ENCODE measurements at places on chromosomes 11 and 22.

- no peak for DNase-seq
Observed at GRCh38 chr11:116217441-116217840, 555.3 kb downstream of the BUD13 start.

DNA sequence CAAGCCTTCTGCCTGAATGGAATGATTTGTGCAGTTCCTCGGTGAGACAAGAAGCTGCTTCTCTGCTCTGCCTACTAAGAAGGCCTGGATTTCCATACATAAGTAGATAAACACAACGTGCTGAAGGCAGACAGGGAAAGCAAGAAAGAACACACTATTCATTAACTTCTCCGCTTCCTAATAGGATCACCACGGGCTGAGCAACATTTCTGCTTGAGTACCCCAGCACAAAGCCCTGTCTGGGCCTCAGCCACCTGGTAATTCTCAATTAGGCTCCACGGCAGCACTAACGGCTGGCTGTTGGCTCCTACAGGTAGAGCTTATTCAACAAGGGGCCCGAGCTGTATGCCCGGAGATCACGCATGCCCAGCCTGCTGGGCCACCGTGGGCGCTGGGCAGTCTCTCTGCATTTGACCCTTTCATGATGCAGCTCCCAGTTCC lies 1156.6 kb downstream of the TBC1D22A start:
- no peak for DNase-seq

GRCh38 chr11:37947821-37948220 lies 1349.8 kb upstream of the RAG2 start:
- no peak for DNase-seq

DNA sequence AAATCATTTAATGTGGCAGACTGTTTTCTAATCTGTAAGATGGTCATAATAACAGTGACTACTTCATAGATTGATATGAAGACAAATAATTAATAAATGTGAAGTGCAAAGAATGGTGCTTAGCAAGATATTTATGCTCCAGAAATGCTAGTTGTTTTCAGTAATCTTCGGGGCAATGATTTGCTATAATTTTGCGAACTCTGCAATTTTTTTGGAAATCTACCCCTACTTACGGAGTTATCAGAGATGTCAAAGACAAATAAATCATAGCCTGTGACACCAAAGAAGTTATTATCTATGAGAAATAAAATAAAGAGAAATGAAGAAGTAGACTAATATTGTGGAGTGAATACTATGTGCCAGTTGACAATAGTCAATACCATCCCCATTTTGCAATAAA lies 634.1 kb upstream of the LRRC4C start:
- DNase-seq, result no peak

DNA sequence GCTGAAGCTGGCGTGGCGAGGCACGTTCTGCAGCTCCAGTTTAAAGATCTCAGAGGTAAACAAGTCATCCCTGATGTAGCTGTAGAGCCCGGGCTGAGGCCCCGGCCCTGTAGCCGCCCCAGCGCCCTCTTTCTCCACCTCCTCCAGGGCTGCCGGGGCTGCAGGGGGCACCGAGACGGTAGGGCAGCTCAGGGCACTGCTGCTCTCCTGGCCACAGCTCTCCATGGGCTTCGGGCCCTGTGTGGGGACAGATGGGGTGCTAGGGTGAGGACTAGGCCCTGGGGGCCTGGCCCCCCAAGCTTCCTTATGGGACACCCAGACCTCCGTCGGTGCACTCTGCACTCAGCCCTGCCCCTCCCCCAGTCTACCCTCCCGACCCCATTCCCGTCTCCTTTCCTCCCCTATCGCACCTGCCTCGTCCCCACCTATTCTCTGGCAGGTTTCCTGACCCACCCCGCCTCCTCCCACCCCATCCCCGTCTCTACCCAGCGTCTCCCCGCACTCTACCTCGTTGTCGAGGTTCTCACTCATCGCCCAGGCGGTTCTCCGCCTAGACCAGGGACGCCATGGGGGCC lies 559 bp downstream of the RANBP1 start:
- DNase-seq, result no peak

DNA sequence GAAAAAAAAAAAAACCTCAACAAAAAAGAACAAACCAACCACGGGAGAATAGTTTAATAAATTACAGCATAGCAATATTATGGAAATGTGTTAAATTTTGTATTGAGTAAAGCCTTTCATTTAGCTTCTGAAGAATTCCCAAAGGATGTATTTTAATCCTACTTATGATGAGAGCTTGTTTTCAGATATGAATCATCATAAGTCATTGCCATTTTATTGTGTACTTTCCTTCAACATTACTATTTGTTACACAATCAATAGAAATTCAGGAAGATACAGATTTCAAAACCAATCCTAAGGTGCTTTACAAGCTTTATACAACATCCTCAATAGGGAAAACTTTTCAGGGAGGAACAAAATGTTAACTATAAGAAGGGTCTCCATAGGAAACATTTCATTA lies 200.6 kb upstream of the CTSC start:
- no peak for DNase-seq

DNA sequence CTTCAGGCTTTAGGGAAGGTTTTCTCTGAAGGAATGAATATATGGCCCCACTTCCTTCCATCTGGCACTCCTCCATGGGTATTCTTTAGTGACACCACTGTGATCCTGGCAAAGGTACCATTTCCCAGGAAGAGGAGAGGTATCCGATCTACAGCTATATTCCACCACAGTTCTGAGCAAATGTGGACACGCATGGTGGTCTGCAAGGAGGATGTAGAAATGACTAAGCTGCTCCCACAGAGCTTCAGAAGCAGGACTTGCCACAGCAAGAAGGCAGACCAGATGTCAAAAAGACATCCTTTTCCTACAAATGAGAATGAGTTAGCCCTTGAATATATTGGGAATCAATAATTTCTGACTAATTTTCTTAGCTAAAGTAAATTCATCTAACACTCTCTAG lies 45.5 kb downstream of the ARFGAP2 start:
- no peak for DNase-seq

DNA sequence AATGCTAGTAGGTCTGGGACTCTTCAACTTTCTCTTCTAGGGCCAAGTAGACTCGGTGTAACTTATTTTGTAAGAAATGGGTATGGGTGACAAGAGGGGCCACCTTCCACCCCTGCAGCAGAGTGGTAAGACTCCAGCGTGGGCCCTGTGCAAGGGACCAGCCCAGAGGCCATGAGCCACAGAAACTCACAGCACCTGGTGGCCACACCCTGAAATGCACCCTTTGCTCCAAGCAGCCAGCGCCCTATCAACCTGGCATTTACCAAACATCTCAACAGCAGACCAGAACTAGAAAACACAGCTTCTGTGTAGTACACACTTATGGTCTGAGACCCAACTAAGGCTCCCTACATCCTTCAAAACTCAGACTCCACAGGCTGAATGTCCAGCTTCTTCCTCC lies 5.7 kb downstream of the CDCA5 start:
- peak; percentile 49 for DNase-seq

Data from stimulated activated CD8-positive, alpha-beta memory T cell treated with anti-CD3 and anti-CD28 coated beads, Interleukin-4, amount 100 ng/mL, for 4 hours (primary cell).